ENCODE measurements at places on chromosomes 1 and 21.

GRCh38 chr1:17561561-17561985 is 22.1 kb downstream of the ARHGEF10L start:
- DNase-seq = no peak

GRCh38 chr1:200895443-200895789 is 716 bp downstream of the INAVA start:
- no peak for DNase-seq

DNA sequence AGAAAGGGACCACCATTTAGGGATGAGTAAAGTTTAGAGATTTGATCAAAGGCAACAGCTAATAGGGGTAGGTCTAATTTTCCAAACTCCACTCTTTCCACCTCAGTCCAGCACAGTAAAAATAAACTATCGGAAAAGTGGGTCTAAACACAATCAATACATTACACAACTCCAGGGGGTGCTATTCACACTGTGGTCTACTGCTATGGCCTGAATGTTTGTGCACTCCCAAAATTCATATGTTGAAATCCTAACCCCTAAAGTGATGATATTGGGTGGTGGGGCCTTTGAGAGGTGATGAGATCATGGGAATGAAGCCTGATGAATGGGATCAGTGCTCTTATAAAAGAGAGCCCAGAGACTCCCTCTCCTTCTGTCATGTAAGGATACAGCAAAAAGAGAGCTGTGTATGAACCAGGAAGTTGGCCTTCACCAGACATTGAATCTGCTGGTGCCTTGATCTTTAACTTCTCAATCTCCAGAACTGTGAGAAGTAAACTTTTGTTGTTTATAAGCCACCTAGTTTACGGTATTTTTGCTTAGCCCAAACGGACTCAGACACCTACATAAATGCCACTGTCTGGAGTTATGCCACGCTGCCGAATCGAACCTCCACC is 193.9 kb downstream of the OMA1 start:
- DNase-seq = no peak

- no peak for DNase-seq
These were observed 659.9 kb upstream of the RGS18 start for GRCh38 chr1:191498318-191498717.

- DNase-seq = no peak
These were observed 1.3 kb downstream of the POGK start for GRCh38 chr1:166840309-166841274.

GRCh38 chr1:164602480-164603093 is 43.6 kb downstream of the PBX1 start:
- DNase-seq = no peak

DNA sequence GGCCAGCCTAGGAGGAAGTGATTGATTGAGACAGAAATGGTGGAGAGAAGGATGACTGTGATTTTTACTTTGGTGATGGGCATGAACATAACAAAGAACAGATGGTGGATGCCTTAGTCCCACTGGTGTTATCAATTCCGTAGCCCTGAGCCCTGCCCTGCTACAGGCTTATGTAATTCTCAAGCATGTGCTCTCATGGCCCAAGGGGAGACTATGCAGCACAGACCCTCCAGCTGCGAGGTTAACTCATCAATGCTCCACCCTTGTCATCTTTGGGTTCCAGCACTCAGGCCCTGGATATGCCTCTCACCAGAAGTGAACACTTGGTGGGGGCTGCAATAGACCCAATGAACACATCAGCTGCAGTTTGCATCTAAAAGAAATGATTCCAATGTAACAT is 62.7 kb upstream of the LRRC8D start:
- DNase-seq = no peak

- DNase-seq = no peak
These were observed 30.9 kb upstream of the CAMK1G start for GRCh38 chr1:209552406-209553264.

GRCh38 chr1:166133857-166134256 is 32.9 kb downstream of the FAM78B start:
- no peak for DNase-seq

- DNase-seq = no peak
These were observed 149.0 kb downstream of the ROR1 start for GRCh38 chr1:63922848-63923247.

GRCh38 chr1:215891266-215892057 is 324.4 kb downstream of the KCTD3 start:
- DNase-seq = no peak

DNA sequence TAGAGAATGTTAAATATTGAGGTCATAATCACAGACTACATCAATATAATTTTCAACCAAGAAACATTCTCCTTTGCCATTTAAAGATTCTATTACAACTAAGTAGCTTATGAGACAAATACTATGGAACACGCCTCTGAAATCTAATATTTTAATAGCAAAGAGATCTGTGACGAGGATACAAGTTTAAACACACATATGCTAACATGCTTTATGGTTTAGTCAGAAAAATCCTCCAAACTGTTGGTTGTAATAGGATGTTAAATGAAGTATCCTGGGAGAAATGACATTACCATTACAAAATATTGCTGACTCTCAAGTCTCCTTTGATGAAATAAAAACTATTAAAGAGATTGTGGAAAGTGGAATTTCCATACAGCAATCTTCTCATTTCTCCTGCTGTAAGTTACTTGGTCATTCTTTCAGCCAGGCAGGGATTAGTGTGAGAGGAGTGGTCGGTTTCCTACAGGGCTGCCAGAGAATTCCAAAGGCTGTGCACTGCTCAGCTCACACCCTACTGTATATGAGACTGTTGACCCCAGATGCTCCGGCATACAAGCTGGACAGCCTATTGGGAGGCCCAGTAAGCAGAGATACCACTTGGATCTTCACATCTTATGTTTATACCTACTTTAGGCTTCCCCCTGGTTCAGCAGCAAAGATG is 26.6 kb downstream of the SCYL3 start:
- DNase-seq = no peak
